ENCODE measurements at places on chromosomes 16 and 17.
A peak's percentile ranks its signal among the peaks of the same experiment; 100 is the strongest.

DNA sequence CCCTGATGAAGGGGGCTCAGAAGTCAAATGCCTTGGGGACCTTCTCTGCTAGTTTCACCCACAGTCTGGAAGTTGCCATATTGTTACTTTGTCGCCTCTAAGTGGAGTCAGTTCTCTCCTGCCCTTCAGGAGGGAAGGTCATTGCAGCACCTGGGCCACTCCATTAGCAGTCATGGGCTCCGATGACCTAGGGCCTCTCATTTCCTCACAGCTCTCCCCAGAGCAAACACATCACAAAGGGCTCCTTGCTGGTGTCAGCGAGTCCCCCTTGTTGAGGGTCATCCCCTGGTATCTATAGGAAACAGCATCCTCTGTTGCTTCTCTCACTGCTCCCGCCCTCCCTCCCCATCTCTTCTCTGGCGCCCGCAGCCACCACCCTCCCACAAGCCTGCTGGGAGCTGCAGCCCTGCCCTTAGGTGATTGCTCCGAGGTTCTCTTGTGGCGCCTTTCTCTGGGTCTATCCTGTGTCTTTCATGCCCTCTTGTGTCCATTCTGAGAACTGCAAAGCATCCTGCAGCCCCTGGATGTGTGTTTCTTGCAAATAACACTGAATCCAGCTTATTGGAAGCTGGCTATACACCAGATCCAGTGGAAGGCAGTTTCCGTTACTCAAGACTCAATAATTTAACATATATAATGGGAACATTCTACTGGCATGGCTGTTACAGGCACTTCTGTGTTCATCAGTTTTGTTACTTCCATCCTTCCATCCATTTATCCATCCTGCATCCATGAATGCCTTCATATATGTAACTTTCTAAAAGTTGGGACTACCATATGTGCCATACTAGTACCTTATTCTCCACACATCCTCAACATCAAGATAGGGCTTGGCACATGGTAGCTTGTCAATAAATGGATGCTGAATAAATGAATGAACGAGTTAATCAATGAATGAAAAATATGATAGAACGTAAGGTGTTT, 21.2 kb downstream of the PDILT start:
- DNase-seq: peak; percentile 15

- DNase-seq: no peak
Measured at GRCh38 chr17:55350825-55351205, 70.8 kb downstream of the MMD start.

GRCh38 chr17:75996665-75997590, 3.7 kb upstream of the CDK3 start:
- no peak for DNase-seq

GRCh38 chr17:77319211-77320043, 178.7 kb downstream of the SEC14L1 start:
- DNase-seq: peak; percentile 52

- peak; percentile 69 for DNase-seq
Measured at GRCh38 chr16:62225675-62226074, 189.4 kb upstream of the CDH8 start.

DNA sequence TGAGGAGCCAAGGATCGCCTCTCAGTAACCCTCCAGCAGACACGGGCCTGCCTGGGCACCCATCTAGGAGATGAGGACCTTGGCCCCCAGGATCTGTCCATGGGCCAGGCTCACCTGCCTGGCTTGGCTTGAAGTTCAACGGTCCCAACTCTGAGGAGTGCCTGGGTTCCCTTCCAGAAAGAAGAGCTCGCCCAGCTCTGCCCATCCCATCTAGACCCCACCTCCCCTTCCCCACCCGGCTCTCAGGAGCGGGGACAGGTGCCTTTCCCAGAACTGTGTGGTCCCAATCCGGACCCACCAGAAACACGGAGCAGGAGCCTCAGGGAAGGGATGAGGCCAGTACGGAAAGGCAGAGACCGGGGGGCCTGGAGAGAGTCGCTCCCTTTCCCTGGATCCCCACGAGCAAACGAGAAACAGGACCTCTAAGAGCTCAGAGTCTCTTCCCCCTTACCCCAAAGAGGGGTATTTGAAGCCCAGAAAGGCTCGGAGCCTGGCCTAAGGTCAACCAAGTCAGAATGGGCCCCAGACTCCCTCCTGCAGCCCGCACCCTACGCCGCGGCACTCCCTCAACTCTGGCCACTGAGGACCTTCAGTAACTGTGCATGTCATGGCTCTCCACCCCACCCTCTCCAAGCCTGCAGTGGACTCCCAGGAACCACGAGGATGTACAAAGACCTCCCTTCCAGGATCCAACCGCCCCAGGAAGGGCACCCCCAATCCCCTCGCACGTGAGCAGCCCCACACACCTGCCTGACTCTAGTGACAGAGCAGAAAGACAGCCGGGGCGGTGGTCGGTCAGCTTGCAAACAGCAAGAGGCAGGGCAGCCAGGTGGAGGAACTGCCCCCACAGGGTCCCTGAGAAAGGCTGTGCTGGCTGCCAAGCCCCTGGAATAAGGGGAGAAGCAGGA, 5.4 kb downstream of the CLUH start:
- no peak for DNase-seq

GRCh38 chr17:72691586-72691985, 400.9 kb downstream of the SLC39A11 start:
- DNase-seq: peak; percentile 3
